Right lobe of liver (tissue), 6 donors: ENCODE measurements at places on chromosomes 7 and 10. TPM values are rescaled to one million over a fixed set of nuclear protein-coding genes. Genes with fewer than 3 reads are reported as not detected.

- DNase-seq, result no peak
Measured at GRCh38 chr10:129057856-129058663, 409.0 kb upstream of the MGMT start.

- no peak for DNase-seq
Measured at GRCh38 chr7:81721437-81721836, 48.4 kb downstream of the HGF start.

DNA sequence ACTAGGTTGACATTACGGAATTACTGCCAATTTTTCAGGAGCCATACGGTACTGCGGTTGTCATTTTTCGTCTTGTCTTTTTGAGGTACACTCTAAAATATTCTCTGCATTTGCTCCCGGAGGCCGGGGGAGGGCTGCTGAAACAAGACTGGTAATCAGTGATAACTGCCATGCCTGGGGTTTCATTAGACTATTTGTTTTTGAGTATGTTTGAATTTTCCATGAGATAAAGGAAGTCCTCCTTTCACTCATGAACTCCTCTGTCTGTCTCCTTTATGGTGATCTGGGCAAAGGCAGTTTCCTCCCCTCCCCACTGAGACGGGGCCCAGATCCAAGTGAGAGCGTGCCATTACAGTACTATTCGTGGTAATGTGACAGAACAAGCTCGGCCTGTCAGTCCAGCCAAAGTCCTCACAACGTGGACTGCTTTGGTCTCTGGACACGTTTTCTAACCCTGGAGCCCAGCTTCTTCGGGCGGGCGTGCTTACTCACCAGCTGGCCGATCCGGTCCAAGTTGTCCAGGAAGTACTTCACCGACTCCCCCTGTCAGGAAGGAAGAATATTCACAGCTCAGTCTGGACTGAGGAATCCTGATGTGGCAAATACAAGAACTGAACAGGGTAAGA is 45.1 kb downstream of the AMZ1 start:
- peak; percentile 45 for DNase-seq

DNA sequence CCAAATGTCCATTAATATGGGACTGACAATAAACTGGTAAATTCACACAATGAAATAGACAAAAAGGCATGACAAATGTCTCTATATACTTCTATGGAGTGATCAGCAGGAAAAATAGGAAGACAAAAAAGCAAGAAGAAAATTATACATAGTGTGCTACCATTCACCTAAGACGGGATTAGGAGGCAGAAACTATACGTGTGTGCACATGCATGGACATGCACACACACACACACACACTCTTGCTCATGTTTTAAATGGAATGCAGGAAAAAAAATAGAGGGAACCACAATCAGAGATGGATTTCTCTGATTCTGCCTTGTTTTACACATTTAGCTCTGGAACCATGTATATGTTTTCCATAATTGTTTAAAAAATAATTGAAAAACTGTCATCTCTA is 119.0 kb downstream of the ZFAND4 start:
- DNase-seq, result no peak

DNA sequence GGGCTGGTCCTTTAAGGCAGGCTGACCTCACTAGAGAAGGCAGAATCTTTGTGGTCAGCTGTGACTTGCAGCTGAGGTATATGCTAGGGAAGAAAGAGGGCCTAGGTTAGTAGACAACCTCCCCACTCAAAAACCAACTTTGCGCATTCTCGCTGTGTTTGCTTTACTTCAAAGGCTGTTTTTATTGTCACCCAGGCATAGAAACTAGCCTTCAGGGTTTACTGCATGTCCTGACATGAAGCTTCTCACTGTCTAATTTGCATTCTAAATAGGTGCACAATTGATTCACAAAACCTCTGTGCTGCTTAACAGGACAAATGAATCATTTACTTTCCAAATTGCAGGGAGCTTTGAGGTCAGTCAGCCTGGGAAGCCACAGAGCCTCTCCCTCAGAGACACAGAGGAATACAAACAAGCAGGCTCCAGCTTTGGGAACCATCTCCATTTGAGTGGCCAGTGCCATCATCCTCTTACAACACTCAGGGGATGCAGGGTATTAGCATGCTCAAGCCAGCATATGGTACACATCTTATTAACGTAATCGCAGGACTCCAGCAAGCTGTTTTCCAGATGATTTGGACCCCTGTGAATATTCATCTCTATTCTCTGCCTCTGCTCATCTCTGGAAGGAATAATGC is 596.4 kb upstream of the GHITM start:
- no peak for DNase-seq

GRCh38 chr10:116385994-116386809 is 41.4 kb upstream of the PNLIPRP3 start:
- no peak for DNase-seq

- DNase-seq, result no peak
Measured at GRCh38 chr7:47188653-47189315, 393.1 kb downstream of the TNS3 start.

DNA sequence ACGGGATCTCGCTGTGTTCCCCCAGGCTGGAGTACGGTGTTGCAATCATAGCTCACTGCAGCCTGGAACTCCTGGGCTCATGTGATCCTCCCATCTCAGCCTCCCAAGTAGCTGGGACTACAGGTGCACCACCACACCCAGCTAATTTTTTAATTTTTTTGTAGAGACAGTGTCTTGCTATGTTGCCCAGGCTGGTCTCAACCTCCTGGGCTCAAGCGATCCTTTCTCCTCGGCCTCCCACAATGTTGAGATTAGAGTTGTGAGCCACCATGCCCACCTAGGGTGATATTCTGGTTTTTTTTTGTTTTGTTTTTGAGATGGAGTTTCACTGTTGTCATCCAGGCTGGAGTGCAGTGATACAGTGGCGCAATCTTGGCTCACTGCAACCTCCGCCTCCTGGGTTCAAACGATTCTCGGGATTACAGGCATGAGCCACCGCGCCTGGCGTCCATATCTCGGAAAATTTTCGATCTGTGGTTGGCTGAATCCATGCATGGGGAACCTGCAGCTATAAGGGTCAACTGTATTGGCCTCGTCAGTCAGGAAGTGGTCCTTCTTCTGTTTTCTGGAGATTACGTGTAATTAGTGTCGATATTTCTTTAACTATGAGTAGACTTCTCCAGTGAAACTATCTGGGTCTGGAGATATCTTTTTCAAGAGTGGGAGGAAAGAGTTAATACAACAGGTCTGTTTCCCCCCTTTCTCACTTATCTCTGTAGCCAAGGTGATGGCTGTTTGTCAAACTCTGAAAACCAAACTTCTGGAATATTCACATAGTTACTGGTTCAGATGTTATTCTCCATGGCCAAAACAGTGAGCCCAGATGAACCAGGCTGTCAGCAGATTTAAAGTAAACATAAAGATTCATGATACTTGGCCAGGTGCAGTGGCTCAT is 21.0 kb upstream of the FIS1 start:
- no peak for DNase-seq

The GIMAP1 gene
- total RNA-seq, result 1.9 TPM

- DNase-seq, result no peak
Measured at GRCh38 chr10:15879058-15879457, 18.8 kb upstream of the MINDY3 start.

- no peak for DNase-seq
Measured at GRCh38 chr10:112519133-112519761, 72.2 kb downstream of the VTI1A start.

- peak; percentile 87 for DNase-seq
Measured at GRCh38 chr7:100965723-100966541, 3.4 kb upstream of the MUC12 start.

GRCh38 chr7:3836855-3837254 is 535.8 kb downstream of the SDK1 start:
- DNase-seq, result no peak

- peak; percentile 42 for DNase-seq
Measured at GRCh38 chr10:133366751-133367150, 6.4 kb downstream of the ECHS1 start.

DNA sequence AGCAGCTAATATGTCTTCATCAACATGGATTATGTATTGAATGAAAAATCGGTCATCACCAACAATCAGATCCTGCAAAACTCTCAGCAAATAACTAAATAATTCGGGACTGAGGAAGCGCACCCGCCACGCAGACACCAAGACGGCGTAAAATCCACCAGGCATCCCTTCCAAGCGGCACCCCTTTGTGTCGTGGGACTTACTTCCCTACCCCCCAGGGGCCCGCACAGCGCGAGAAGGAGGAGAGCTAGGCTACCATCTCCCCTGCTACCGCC is 721 bp downstream of the ARL3 start:
- DNase-seq, result no peak

DNA sequence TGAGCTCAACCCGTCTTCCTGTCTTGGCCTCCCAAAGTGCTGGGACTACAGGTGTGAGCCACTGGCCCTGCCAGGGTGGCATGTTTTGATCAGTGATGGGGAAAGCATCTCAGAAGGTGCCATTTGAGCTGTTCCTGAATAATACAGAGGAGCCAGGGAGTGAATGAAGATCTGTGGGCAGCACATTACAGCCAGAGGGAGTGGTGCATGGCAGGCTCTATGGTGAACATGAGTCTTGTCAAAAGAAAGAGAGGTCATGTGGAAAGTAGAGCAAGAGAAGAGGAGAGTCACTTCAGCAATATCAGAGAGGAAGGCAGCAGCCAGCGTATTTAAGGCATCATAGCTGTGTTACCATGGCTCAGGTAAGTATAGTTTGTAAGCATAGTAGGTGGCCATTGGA is 275.7 kb upstream of the LRGUK start:
- DNase-seq, result no peak

GRCh38 chr10:100986952-100987684 is at the start of the genes MRPL43 and TWNK:
TSS of gene MRPL43 (minus strand) at chr10:100987497. CDS start at chr10:100987443, 54 bp downstream.
TSS of gene TWNK (plus strand) at chr10:100987543. CDS start at chr10:100988211, 668 bp downstream.
- peak; percentile 83 for DNase-seq

DNA sequence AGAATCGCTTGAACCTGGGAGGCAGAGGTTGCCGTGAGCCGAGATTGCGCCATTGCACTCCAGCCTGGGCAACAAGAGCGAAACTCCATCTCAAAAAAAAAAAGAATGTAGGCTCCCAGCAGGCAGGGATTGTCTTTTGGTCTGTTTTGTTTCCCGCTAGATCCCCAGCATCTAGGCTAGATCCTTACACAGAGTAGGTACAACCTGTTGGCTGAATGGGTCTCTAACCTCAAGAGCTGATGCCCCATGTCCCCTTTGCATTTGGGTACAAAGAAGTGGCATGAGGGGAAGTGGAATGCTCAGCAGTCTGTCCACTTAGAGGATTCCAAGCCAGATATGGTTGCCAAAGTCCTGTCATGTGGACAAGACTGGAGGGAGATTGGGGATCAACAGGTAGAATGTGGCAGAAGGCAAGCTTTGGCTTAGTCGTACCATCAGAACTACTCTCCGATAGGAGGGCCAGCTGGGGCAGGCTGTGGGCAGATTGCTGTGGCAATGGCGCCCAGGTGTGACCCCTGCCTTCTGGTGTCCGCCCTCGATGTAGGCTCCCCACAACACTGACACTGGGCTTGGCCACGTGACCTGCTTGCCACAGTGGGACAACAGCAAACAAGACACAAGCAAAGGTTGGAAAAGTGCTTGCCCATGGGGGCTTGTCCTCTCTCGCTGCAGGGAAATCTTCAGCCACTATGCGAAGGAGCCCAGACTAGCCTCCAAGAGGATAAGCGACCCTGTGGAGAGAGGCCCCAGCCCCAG is 21.4 kb downstream of the LEP start:
- no peak for DNase-seq

DNA sequence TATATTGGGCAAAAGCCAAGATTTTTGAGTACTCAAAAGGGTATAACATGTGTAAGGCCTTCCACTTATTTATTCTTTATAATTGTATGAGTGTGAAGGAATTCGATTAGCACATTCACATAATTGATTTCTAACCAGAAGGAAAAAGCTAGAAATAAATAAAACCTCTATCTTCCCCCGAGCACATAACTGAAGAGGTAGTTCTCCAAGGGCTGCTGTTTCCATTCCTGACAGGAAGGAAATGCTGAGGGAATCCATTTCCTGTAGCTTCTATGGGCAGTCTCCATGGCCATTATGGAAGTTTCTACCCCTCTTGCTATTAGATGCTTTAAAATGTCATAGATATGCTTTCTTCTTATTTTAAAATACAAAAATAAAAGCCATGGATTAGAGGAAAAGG is 70.5 kb upstream of the ABCB5 start:
- DNase-seq, result no peak

The UTF1 gene
- total RNA-seq, result not detected

The KLF14 gene
- not detected for total RNA-seq

DNA sequence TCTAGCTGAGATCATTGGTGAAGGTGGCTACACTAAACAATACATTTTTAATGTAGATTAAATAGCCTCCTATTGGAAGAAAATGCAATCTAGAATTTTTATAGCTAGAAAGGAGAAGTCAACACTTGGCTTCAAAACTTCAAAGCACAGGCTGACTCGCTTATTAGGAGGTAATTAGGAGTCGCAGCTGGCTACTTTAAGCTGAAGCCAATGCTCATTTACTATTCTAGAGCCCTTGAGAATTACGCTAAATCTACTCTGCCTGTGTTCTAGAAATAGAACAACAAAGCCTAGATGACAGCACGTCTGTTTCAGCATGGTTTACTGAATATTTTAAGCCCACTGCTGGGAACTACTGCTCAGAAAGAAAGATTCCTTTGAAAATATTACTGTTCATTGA is 101.6 kb upstream of the EEPD1 start:
- no peak for DNase-seq

The OR2A42 gene
- total RNA-seq, result not detected

The PON1 gene
- total RNA-seq, result 677 TPM

- no peak for DNase-seq
Measured at GRCh38 chr7:42945821-42946626, 13.8 kb downstream of the MRPL32 start.

The SPDYE2B gene
- total RNA-seq, result not detected

GRCh38 chr7:89002981-89003956 is 207.7 kb upstream of the TEX47 start:
- DNase-seq, result no peak

DNA sequence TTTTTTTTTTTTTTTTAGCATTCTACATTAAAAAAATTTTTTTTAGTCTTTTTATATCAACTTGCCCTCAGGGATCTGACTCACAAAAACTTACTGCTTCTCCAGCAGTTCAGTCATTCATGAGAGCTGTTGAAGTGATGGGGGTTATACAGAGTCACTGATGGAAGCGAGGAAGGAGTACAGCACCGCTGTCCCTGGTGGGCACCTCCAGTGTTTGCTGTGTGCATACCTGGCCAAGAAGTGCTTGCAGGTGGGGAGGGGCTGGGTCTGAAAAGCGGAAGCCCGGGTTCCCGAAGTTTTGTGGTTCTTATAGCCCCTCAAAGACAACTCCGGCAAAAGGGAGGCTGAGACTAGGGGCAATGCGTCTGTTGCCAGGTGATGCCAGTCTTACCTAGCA is 46.2 kb downstream of the MINDY4 start:
- DNase-seq, result no peak

The CFAP69 gene
- total RNA-seq, result 2.7 TPM

DNA sequence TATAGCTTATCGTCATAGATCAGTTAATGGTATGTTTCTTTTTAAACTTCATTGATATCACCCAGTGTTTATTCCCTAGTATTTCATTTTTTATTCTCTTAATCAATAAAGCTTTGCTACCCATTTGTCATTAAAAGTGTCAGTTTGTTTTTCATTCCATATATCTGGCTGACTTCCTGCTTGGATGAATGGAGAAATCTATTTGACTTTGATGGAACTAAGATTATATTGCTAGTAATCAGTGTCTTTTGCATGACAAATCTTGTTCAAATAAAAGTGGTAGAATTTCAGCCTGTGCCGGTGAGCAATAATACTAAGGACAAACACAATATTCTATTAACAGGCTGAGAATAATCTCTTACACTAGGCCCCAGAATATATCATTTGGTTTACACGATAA is 203.3 kb downstream of the SEC23IP start:
- DNase-seq, result no peak

- no peak for DNase-seq
Measured at GRCh38 chr10:73232887-73233286, 14.2 kb downstream of the DNAJC9 start.

The FAM25G gene
- not detected for total RNA-seq
